ENCODE measurements at places on chromosomes 2 and 18.

DNA sequence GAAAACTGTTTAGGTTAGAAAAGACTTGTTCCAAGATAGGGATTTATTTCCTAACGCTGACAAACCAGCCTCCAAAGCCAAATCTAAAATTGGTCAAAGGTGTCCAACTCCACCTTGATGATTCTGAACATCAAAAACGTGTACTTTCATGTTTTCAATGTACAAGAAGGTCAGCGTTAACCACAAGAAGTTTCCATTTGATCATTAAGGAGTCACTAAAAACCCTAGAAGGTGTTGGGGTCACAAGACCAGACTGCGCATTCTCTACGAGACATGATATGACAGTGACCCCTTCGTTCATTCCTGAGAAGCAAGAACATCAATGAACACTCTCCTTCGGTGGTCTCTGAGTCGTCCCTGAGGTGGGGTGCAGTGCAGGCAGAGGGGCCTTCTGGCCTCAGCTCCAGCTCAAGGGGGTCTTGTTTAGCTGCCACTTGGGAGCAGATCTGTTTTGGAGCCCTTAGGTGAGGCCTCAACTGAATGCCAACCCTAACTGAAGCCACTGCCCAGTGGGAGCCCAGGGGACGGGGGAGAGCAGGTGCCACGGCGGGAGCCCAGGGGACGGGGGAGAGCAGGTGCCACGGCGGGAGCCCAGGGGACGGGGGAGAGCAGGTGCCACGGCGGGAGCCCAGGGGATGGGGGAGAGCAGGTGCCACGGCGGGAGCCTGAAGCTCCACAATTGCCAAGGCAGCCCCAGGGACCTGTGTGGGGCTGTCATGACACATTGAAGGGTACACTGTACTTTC lies 55.2 kb downstream of the PARD6G start:
- no peak for DNase-seq

GRCh38 chr18:9971313-9971920 lies 57.6 kb downstream of the VAPA start:
- peak; percentile 50 for DNase-seq

DNA sequence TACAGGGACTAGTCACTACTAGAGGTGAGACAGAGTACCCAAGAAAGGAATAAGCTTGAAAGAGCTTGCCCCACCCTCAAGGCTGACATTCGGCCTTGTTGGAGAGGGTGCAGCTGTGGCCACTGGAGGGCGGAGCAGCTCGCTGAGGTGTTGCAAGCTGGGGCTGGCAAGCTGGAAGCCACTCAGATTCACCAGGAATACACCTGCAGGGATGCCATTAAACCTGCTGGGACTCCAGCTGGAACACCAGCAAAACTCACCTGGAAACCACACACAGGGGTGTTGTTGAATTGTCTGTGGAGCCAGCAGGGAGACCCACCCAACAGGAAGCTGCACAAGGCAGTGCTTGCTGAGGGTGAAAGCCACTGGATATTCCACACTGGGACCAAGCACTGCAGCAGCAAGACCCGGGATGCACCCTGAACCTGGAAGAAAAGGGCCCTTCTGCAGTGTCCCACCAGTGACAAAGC lies 26.1 kb downstream of the KCTD18 start:
- DNase-seq: no peak

DNA sequence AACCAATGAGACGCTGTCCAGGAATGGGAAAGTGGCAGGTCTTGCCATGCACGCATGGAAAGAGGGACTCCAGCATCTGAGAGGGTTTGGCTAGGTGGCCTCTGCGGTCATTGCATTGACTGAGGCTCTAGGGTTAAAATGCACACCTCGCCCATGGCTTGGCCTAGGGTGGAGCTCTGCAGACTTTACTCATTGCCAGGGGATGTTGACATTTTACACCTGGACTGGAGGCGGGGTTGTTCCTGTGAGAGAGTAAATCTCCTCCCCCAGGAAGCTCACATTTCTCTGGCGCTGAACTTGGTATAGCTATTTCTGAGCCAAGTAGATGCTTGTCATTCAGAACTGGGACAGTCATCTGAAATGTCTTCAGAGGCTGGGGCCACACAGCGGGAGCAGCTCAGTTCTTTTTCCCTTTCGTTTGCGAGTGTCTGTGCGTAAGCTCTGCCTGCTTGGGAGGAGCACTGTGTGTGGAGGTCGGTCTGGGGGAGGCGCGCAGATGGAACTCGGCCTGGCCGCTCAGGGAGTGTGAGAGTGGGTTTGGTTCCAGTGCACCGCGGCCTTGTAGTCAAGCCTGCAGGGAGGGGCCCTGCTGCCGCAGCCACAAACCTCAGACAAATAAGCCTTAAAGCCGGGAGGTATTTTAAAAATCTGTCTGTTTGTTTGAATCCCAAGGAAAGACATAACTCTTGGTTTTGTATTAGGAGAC lies 76.5 kb downstream of the LPIN1 start:
- no peak for DNase-seq

DNA sequence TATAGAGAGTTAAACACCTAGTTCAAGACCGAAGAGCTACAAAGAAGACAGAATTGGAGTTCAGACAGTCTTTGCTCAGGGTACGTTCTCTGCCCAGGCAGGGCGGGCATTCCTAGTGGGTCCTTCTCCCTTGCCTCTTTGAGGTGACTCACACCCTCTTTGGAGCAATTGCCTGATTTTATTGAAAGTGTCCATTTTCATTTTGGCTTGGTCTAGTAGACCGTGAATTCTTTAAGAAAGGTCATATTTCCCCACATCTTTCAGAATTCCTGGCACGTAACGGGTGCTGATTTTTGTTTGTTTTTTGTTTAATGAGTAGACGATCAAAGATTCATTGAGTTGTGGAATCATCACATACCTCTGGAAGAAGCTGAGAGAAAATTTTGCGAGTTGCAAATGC lies 871.5 kb downstream of the RNF144A start:
- DNase-seq: no peak

GRCh38 chr2:10914272-10914693 lies 2.5 kb downstream of the KCNF1 start:
- no peak for DNase-seq

GRCh38 chr2:7866825-7867224 lies 815.0 kb upstream of the ID2 start:
- DNase-seq: no peak

DNA sequence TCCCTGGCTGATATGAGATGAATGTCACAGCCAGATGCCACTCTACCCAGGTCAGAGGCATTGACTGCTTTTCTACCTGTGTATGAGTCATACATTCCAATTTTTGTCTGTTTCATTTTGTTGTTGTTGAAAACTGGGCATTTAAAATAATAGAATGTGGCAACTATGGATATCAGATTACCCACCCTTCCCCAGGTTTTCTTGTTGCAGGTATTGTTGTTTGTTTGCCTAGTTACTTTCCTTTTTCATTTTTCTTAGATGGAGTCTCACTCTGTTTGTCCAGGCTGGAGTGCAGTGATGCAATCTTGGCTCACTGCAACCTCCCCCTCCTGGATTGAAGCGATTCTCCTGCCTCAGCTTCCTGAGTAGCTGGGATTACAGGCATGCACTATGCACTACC lies 70.2 kb downstream of the LRRC30 start:
- no peak for DNase-seq

- no peak for DNase-seq
Observed at GRCh38 chr2:121771976-121772742, 16.7 kb downstream of the TSN start.

DNA sequence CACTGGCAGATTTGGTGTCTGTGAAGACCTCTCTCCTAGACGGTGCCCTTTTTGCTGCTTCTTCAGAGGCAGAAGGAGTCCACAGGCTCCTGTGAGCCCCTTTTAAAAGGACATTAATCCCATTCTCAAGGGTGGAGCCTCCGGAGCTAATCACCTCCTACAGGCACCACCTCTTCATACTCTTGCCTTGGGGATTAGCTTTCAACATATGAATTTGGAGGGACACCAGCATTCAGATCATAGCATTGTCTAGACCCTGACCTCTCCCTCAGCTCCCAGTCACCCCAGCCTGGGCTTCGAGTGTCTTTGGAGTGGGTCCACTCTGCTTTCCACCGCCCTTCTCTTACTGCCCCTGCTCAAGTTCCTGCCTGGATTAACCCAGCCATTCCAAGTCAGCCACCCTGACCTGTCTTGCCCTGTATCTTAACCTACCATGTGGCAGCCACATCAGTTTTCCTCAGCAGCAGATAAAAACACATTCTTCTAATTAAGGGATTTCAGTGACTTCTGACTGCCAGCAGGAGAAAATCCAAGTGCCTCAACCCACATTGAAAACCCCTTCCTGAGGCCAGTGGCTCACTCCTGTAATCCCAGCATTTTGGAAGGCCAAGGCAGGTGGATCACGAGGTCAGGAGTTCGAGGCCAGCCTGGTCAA lies 6.1 kb upstream of the NCL start:
- DNase-seq: no peak

- DNase-seq: no peak
Observed at GRCh38 chr2:162243294-162243693, at the start of gene FAP. TSS of gene FAP (minus strand) at chr2:162243445. CDS start at chr2:162243327, 118 bp downstream.

DNA sequence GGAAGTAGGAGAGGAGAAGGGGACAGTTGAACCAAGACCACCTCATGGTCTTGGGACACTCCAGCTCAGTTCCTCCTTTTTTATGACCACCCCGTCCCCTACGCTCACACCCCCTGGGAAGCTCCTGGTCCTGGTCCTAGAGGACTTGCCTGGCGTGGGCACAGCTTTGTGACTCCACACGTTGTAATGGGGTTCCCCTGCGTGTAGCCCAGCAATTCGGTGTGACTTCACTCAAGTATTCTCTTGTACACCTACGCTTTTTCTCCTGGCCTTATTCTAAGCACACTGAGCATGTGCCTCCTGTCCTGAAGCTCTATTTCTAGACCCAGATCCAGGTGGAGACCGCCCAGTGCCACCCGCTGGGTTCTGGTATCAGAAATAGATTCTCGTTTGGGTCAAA lies 36.1 kb upstream of the B3GNT7 start:
- no peak for DNase-seq

DNA sequence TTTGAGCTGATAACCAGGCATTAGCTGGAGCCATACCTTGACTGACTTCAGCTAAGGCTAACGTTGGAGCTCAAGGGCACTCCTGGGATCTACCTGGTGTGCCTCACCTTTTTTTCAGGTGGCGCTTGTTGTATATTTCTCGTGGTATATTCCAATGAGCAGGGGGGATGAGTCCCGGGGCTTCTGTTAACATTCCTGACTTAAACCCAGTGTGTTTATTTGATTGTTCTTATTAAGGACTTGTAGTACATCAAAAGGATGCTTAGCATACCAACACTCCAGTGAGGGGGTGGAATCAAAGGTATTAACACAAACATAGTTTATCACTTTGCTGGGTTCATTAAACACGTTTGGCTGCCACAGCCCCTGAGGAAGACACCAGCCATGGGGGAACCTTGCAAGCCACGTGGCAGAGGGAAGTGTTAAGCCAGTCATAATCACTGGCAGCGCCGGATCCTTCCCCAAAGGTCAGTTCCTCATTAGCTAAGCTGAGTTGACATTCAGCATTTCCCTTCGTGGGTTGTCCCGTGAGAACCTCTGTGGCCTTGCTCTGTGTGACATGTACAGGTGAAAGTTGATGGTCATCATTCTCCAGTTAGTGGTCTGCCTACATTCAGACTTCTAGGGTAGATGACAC lies 119.5 kb upstream of the MCFD2 start:
- DNase-seq: no peak

DNA sequence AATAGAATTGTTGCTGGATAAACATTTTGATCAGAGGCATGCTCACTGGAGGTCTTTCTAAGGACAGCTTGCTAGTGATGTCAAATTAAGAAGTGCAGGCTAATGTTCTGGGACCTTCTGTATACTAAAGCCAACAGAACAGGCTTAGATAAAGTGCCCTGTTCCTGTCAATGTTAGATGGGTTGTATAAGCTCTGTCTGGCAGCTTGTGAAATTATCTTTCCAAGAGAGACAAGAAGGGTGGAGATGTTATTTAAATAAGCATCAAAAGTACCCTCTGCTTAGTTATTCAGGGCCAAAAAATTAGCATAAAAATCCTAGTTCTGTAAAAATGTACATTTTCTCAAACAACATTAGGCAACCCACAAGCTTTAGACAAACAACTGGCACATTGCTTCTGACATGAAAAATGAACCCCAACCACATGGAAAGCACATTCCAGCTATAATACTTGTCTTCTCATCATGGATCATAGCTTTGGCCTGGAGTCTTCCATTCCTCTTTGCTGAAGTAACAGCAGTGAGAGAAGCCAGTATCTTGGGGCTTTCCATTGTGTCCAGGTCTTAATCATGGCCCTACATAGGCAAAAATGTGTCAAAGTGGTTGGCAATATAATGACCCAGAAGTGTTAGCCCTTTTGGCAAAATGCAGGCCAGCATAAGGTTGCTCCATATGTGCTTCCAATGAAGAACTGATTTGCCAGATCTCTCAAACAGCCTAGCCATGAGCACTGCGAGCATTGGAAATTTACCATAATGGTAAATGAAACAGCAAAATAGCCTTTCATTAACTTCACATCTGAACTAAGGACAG lies 478.1 kb upstream of the ZNF804A start:
- DNase-seq: no peak

- no peak for DNase-seq
Observed at GRCh38 chr18:74748809-74749208, 151.1 kb downstream of the ZNF407 start.

DNA sequence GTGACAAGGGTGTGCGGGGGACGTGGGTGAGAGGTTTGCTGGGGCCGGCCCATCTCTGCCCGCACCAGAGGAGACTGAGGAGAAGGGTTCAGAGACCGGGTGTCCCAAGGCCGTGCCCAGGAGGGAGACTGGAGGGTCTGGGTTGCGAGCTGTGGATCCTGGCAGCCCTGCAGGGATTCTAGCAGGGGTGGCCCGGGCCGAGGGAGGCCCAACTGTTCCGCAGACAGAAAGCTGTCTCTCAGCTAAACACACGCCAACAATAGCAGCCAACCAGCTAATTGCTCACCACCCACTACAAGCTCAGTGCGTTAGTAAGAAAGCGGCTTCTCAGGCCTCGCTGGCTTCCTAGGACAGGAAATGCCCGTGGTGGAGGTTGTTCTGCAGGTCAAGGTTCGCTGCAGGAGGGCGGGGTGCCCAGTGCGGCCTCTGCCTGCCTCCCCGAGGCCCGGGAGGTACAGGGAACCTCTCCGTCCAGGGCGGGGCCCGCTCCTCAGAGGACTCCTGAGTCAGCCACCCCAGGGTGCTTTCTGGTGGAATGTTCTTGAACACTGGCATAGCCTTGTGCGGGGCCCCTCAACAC lies 282.0 kb upstream of the PXDN start:
- no peak for DNase-seq

GRCh38 chr18:27848336-27848735 lies 328.6 kb downstream of the CDH2 start:
- DNase-seq: no peak

- no peak for DNase-seq
Observed at GRCh38 chr2:191316246-191316994, 71.2 kb downstream of the MYO1B start.

- no peak for DNase-seq
Observed at GRCh38 chr18:8260319-8260718, 348.9 kb upstream of the RAB12 start.

DNA sequence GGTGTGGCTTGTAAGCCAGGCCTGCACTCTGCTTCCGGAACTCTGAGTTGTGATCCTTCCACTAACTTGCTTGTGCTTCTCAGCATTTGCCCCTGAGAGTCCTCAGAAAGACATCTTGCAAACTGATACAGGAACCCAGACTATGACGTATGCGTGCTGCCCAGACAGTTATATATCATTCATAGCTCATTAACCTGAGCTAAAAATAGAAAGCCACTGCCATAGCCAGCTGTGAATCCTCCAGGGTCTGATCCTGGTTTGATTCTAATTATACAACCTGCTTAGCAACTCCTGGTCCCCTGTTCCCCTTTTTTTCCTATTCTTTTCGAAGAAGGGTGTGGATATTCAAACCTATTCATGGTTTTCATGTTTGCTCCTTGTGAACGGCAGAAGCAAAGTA lies 63.7 kb downstream of the MARCHF4 start:
- no peak for DNase-seq

- DNase-seq: no peak
Observed at GRCh38 chr2:160612266-160612856, 118.8 kb upstream of the RBMS1 start.
